Activated CD8-positive, alpha-beta memory T cell treated with anti-CD3 and anti-CD28 coated beads for 36 hours (primary cell): ENCODE measurements at places on chromosomes 5 and 9. TPM values are rescaled to one million over a fixed set of nuclear protein-coding genes. Genes with fewer than 3 reads are reported as not detected.

PTGES gene
- not detected for total RNA-seq

INSL6 gene
- not detected for total RNA-seq

PCDHB13 gene
- not detected for total RNA-seq

DNAJC25 gene
- total RNA-seq, result 7.9 TPM

PCDHA11 gene
- total RNA-seq, result not detected

PDZD2 gene
- 0.63 TPM for total RNA-seq

MYORG gene
- 3.3 TPM for total RNA-seq

SPINK4 gene
- total RNA-seq, result not detected

SCGB3A1 gene
- 0.75 TPM for total RNA-seq

PCDHGA10 gene
- 0.08 TPM for total RNA-seq

IL3 gene
- 68.0 TPM for total RNA-seq

F12 gene
- total RNA-seq, result 12.0 TPM

PRLR gene
- not detected for total RNA-seq

HMCN2 gene
- not detected for total RNA-seq

DNAH5 gene
- total RNA-seq, result not detected

SLC36A3 gene
- total RNA-seq, result not detected

SPATA31C1 gene
- not detected for total RNA-seq

PCDHAC2 gene
- total RNA-seq, result not detected

FYB1 gene
- 51.9 TPM for total RNA-seq

SV2C gene
- not detected for total RNA-seq

PCDHB2 gene
- total RNA-seq, result not detected

ABO gene
- total RNA-seq, result not detected

PRDM9 gene
- not detected for total RNA-seq

TMC1 gene
- total RNA-seq, result not detected

DNM1 gene
- total RNA-seq, result 0.65 TPM

WNK2 gene
- 0.31 TPM for total RNA-seq

ANKRD18B gene
- total RNA-seq, result 0.73 TPM

CDC25C gene
- total RNA-seq, result 6.1 TPM

PCDHGA4 gene
- not detected for total RNA-seq

AIF1L gene
- total RNA-seq, result 0.23 TPM

DIAPH1 gene
- 213 TPM for total RNA-seq

GDNF gene
- not detected for total RNA-seq

DDX31 gene
- 32.6 TPM for total RNA-seq

EQTN gene
- total RNA-seq, result not detected

CCDC152 gene
- total RNA-seq, result 13.4 TPM

MYMK gene
- total RNA-seq, result not detected

SOHLH1 gene
- not detected for total RNA-seq

PHYHD1 gene
- total RNA-seq, result not detected

GFI1B gene
- total RNA-seq, result not detected

ANKRD34B gene
- not detected for total RNA-seq
